ENCODE measurements at places on chromosomes 16 and 17.

- peak; percentile 15 for DNase-seq
Observed at GRCh38 chr16:70476272-70477020, 22.1 kb downstream of the FCSK start.

DNA sequence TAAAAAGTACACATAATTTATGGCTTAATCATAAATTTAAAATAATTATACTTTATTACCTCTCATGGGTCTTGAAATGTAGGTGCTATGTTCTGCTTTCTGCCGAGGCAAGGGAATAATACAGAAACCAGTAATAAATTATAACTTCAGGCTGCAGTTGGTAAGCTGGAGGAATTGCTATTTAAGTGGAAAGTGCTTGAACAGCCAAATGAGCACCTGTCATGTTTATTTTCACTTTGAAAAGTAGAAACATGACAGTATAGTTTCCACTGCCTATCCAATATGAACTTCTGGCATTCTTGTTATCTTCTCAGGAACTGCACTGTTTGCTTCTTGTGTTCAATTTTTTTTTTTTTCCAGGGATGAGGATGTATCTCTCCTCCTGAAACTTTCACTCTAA, 146.0 kb downstream of the FTO start:
- DNase-seq = no peak

DNA sequence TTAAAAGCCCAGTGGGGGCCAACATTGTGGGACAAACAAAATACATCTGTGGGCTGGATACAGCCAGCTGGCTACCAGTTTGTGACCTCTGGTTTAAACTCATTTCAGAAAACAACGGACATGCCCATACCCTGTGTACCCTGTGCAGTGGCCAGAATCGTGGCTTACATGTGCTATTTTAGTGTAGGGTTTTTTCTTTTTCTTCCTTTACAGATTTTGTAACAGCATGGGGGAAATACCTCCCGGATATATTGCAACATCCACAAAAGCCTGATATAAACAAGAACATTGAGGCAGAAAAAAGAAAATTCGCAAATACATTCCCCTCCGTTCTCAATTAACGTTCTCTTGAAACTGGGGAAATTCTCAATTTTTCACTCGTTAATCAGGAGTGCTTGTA, 7.3 kb downstream of the HS3ST4 start:
- DNase-seq = no peak

DNA sequence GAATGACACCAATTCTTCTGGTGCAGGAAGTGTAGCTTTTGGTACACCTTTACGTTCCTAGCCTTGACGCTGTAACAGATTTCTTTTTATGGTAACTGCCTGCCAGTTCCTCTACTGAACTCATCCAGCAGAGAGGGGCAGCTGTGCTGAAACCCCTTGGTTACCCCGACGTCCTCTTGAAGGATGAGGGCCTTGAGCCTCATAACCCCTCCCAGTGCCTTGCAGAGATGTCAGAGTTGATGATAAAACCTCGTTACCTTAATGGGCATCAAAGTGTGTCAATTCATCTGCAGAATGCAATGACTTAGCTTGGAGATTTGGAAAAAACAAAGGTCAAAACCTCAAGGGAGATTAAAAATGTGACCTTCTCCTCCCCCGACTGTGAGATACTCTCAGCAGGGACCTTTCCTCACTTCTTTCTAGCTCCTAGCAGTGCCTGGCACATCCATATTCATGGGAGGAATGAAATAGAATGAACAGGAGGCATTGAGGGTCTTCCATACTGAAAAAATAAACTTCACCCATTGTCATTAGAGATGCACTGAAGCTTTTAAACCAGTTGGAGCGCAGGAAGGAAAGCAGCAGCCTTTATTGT, 69.2 kb downstream of the SDR42E1 start:
- no peak for DNase-seq

GRCh38 chr17:80929449-80929848, 62.2 kb upstream of the CHMP6 start:
- DNase-seq = no peak

- DNase-seq = peak; percentile 74
Observed at GRCh38 chr16:67236563-67237395, 9.8 kb downstream of the TMEM208 start.

GRCh38 chr16:68074850-68075555, 10.2 kb upstream of the NFATC3 start:
- no peak for DNase-seq

- DNase-seq = no peak
Observed at GRCh38 chr17:79005063-79005861, 4.3 kb downstream of the CANT1 start.

DNA sequence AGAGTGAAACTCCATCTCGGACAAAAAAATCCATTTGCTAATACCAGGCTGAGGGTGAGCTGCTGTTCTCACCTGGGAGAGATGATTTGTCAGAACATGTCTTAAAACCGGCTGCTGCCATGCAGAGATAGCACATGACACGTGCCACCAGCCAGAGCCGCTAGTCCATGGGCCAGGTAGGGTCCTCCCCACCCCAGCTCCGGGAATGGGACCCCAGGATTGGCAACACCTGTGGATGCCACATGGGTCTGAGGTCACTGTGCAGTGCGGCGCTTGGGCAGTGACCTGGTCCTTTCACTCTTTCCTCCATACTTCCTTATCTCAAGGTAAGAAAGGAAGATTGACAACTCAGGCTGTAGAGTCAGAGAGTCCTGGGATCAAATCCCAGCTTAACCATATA, 393.3 kb upstream of the TNRC6C start:
- DNase-seq = no peak

DNA sequence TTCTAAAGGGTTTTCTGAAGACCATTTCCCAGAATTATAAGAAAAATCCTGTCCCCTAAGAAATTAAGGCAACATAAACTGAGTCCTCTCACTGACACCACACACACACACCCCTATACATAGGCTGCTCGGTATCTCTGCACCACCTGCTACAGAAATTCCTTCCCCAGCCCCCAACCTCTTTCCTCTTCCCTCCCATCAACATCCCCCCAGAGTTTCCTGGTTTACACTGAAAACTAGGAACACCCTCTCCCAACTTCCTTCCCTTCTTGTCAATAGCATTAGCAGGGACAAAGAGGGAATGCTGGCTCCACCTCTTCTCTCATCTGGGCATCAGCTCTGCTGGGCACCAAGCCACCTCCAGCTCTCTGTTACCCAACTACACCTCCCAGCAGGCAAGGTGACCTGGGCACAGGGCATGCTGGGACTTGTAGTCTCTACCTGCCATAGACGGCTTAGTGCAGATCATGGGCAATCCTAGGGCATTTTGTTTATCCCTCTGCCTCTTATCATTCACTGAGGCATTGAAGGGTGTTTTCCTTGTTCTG, 15.7 kb downstream of the CAVIN1 start:
- peak; percentile 58 for DNase-seq

GRCh38 chr17:66422186-66422585, 119.8 kb downstream of the PRKCA start:
- DNase-seq = no peak

GRCh38 chr17:71022758-71023157, 853.4 kb downstream of the KCNJ2 start:
- DNase-seq = no peak

- DNase-seq = no peak
Observed at GRCh38 chr17:51921500-51921899, 237.0 kb downstream of the CA10 start.

DNA sequence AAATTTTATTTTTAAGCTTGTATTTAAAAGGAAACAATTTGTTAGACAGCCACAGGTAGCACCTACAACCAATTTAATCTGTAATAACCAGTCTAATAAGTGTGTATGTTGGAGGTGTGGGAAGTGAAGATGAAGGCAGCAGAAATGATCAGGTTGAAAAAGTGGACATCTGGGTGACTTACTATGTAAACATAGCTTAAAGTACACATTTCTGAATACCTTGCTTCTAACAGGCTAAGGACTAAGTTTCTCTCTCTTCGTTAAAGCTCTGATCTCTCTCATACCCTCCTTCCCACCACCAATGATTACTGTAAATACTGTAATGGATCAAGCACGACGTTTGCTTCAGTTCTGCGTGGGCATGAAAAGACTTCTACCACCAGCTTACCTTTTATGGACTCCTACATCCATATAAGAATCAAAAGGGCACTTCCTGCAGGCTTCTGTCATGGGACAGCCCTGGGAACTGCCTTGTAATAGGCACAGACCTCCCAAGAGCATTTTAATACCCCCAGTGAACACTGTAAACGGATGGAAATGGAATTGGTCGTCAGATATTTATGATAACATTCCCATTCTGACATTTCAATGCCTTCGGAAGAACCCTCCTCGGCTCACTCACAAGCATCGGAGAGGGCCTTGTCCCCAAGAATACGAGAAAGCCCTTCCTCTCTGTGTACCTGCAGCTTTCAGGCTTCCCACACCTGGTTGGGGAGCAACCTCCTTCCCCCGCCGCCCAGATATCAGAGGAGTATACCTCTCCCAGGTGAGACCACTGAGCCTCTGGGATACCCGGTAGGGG, 700 bp downstream of the CCDC43 start:
- DNase-seq = no peak

DNA sequence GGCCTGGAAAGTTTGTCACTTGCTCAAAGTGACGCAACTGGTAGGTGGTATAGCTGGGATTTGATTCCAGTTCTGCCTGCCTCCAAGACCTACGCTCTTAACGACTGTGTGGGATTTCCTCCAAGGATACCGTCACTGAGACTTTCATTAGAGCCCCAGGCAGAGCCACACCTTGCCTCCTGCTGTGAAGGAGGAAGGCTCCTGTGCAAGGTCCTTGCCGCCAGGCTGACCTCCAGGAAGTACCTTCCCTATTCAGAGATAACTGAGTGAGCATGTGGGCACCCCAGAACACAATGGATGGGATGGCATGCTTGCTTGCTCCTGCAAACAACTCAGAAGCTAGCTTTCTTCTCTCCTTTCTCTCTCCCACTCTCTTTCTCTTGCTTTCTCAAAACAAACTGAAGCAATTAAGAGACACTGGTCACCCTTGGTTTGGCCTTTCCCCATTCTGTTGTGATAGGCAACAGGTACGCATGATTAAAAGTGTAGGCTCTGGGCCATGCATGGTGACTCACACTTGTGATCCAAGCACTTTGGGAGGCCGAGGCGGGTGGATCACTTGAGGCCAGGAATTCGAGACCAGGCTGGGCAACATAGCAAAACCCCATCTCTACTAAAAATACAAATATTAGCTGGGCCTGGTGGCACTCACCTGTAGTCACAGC, 30.7 kb downstream of the CACNG3 start:
- no peak for DNase-seq

DNA sequence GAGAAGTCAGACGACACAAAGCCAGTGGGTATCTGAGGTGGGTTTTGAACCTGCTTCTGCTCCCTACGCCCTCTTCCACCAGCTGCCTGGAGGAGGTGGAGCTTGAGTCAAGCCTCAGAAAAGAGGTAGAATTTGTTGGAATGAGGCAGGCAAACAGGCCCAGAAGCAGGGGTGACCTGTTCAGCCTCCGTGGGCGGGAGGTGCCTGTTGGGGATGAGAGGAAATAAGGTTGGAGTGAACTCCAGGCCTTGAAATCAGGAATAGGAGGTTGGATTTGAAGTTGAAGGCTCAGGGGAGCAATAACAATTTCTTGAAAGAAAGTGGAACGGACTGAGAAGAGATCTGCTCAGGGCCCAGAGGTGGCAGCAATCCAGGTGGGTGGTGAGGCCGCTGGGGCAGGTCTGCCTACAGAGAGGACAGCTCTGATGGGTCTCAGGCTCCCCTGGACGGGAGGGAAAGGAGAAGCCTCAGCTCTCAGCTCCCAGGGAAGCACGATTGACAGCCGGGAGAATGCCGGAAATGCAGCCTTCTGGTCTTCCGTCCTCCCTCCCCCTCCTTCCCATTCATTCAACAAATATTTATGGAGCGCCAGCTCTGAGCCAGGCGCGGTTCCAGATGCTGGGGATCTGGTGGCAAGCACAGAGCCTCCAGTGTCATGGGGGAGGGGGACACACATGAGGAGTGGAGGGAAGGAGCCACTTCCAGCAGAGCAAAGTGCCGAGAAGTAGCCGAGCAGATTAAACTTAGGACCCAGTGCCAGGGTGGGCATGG, 61.9 kb upstream of the CIBAR2 start:
- DNase-seq = no peak

DNA sequence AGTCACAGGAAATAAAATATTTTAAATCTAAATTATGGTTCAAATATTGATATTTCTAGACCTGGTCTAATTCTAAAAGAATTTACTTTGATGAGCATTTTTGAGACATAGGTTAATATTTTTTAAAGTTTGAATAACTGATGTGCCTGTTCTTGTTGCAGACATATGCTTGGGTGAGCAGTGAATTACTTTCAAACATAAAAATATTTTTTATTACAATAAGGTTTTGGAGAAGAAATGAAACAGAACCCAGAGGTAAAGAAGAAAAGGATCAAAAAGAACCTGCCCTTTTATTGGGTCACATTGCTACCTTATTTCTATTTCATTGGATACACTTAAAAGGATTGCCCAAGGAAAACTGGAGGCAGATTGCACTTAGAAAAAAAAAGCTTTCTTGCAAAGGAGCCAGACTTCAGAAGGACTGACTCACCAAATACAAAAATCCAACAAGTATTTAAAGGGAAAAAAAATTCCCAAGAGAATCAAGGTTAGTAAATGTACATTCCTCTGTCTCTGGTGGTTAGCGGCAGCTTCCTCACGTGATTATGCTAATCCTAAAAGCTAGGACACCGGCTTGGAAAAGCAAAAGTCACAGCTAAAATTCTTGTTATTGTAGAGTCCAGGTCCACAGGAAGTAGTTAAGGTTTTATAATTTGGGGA, 18.5 kb downstream of the ENPP7 start:
- no peak for DNase-seq

DNA sequence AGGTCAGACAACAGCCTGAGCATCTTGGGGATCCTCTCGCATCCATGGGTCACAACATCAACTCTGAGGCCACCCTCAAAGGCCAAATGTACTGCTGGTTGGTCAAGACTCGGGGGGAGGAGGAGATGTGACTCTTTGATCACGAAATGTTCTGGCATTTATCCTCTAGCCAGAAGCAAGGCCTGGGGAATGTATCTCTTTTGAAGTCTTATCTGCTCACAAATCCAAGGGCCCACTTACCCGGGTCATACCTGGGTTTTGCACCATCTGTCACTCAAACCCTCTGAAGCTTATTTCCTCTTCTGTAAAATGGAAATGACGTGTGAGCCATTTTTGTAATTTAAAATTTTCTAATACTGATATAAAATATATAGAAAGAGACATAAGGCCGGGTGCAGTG, 13.2 kb downstream of the CA7 start:
- DNase-seq = no peak

DNA sequence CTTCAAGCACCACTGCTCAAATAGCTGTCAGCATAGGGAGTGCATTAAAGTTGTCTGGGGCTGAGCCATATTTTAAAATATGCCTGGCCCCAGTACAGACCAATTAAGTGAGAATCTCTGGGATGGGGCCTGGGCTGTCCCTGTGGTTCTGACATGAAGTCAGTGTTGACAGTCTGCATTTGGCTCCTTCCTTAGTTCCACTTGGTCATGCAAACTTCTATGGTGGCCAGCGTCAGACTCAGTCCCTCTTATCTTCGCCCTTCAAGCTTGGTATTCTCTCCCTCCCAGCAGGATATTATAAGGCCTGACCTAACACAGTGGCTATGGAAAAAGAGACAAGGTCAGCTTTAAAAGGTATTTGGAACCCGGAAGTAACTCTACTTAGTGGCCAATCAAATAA, 177.2 kb downstream of the PMP22 start:
- DNase-seq = no peak

- no peak for DNase-seq
Observed at GRCh38 chr17:59530531-59530930, 34.9 kb upstream of the DHX40 start.
